ENCODE measurements at places on chromosomes 7 and 10. TPM values are rescaled to one million over a fixed set of nuclear protein-coding genes. Genes with fewer than 3 reads are reported as not detected.

Gene TET1
- 14.9 TPM for polyA plus RNA-seq

Gene SKIDA1
- 5.5 TPM for polyA plus RNA-seq

Gene ZNF365
- polyA plus RNA-seq = 0.40 TPM

Gene HABP2
- polyA plus RNA-seq = 0.46 TPM

Gene HACD1
- 21.8 TPM for polyA plus RNA-seq

Gene SPAM1
- not detected for polyA plus RNA-seq

Gene C1QL3
- 0.60 TPM for polyA plus RNA-seq

Gene ANKRD61
- 4.5 TPM for polyA plus RNA-seq

Gene BLNK
- polyA plus RNA-seq = 17.9 TPM

Gene FAM200A
- 15.5 TPM for polyA plus RNA-seq

Gene PRKCQ
- polyA plus RNA-seq = 5.7 TPM

Gene BMPR1A
- 68.6 TPM for polyA plus RNA-seq

Gene ESYT2
- 40.7 TPM for polyA plus RNA-seq

Gene WNT8B
- polyA plus RNA-seq = 0.11 TPM

Gene ATOH7
- 0.14 TPM for polyA plus RNA-seq

Gene FMC1
- polyA plus RNA-seq = 15.0 TPM

Gene PDK4
- polyA plus RNA-seq = 20.5 TPM

Gene PNLIP
- polyA plus RNA-seq = not detected

Gene DNA2
- 14.1 TPM for polyA plus RNA-seq

Gene ADAMTS14
- 9.4 TPM for polyA plus RNA-seq

Gene TUBAL3
- not detected for polyA plus RNA-seq

Gene MMP21
- polyA plus RNA-seq = 0.97 TPM

Gene CREB5
- 12.5 TPM for polyA plus RNA-seq

Gene C10orf95
- polyA plus RNA-seq = 0.70 TPM

Gene MMRN2
- 33.8 TPM for polyA plus RNA-seq

Gene SLC26A3
- 0.04 TPM for polyA plus RNA-seq

Gene CTAGE15
- polyA plus RNA-seq = 1.7 TPM

Gene ENTPD1
- polyA plus RNA-seq = 21.3 TPM

Gene MCM7
- 133 TPM for polyA plus RNA-seq

Gene C7orf33
- not detected for polyA plus RNA-seq

Gene TUBB8
- polyA plus RNA-seq = 0.85 TPM

Gene TMEM176A
- 7.8 TPM for polyA plus RNA-seq
